ENCODE measurements at places on chromosomes 7 and 10. TPM values are rescaled to one million over a fixed set of nuclear protein-coding genes. Genes with fewer than 3 reads are reported as not detected.

- no peak for DNase-seq
Measured at GRCh38 chr10:119858063-119858462, 14.6 kb downstream of the MCMBP start.

The SPRN gene
- not detected for total RNA-seq

The SVOPL gene
- total RNA-seq, result not detected

The OLAH gene
- total RNA-seq, result not detected

- DNase-seq, result peak; percentile 78
Measured at GRCh38 chr7:98284335-98285036, 3.0 kb downstream of the BRI3 start.

- DNase-seq, result no peak
Measured at GRCh38 chr7:99027841-99028240, 116.1 kb downstream of the SMURF1 start.

DNA sequence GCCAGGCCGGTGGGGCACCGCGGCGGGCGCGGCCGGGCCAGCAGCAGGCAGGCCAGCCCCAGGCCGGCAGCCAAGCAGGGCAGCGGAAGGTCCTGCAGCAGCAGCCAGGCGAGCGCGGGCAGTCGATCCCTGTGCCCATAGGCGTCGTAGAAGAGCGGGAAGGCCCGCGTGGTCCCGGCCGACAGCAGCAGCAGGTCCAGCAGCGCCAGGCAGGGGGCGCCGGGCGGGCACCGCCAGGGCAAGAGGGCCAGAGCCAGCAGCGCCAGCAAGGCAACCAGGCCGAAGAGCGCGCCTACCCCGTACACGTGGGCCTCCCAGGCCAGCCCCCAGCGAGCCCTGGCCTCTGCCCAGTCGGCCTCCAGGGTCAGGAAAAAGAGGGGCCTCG, 8.4 kb upstream of the RBM28 start:
- no peak for DNase-seq

DNA sequence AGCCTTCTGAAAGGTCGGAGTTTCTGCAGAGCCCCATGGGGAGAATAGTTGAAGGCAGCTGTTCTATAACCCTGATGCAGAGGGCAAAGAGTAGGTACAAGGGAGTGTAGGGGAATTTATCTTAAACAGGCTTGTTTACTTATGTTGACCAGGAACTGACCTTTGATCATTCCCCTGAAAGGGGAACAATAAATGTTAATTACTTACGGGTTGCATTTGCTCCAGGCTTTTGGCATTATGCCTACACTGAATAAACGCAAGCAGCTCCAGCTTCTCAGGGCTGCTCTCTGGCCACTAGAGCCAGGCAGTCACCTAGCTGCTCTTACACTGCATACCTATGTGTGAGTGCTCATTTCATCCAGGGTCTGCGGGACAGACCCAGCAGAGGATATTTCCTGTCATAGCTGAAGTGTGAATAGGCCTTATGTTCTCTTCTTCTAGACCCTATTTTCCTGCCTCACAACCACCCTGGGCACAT, 26.9 kb upstream of the ABCA13 start:
- peak; percentile 34 for DNase-seq

The GIMAP7 gene
- not detected for total RNA-seq

GRCh38 chr10:28307267-28307666, 4.4 kb upstream of the MPP7 start:
- DNase-seq, result no peak

DNA sequence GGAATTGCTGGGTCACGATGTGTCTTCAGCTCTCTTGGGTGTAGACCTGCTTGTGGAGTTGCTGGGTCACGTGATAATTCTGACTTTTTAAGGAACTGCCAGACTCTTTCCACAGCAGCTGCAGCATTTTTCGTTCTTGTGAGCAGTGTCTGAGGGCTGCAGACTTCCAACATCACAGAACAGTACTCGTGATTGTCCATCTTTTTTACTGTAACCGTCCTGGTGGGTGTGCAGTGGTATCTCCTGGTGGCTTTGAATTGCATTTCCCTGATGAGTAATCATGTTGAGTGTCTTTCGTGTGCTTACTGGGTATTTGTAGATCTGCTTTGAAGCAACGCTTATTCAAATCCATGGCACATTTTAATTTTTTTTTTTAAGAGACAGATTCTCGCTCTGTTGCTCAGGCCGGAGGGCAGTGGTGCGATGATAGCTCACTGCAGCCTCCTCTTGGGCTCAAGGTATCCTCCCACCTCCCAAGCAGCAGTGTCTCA, 22.7 kb downstream of the INPP5A start:
- no peak for DNase-seq

The HOXA7 gene
- 2.6 TPM for total RNA-seq

GRCh38 chr7:133873187-133873586, 254.0 kb upstream of the LRGUK start:
- DNase-seq, result no peak

DNA sequence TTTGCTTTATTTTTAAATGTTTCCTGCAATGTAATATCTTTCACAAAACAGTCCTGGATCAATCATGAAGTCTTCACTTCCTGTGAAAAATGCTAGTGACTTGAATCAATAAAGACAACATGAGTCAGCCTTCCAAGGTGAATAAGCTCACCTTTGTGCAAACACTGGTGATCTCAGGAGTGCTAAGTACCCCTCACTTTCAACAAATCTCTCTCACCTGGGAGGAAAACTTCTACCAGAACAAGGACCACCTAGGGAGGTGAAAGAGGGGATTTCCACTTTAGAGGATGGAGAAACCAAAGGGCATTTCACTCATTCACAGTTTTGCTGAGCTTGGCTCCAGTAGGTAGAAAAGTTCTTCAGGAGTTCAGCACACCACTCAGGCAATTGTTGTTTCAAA, 64.8 kb downstream of the CALD1 start:
- peak; percentile 67 for DNase-seq

GRCh38 chr7:49781996-49782395, 8.6 kb downstream of the VWC2 start:
- DNase-seq, result no peak

The FAM237B gene
- not detected for total RNA-seq

DNA sequence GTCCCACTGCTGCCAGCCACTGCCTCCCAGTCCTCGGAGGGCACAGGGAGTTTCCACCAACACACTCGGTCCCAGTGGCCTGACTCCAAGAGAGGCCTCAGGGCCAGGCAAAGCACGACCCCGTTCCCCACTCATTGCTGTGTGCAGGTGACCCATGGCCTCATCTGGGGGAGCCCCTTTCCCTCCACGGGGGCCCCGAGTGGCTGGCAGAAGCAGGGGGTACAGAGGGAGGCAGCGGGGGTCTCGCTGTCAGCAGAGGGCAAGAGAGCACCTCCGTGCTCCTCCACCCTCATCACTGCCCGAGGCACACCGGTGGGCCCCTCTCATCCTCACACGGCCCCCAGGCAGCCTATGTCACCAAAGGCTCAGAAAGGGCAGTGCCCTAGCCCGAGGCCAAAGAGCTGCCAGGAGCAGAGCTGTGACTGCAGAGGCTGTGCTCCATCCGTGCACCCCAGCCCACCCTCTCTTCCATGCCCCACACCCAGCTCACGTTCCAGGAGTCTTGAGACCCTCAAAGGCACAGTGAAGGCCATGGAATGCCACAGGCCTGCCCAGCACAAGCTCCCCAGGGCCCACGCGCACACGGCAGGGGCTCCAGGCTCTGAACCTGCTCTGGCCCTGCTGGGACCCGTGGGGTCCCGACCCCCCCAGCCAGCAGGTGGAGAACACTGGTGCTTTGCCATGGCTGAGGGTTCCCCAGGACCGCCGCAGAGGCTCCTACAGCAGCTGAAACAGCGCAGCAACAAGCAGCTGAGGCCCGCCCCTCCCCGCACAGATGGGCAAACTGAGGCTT, 25.9 kb downstream of the MICALL2 start:
- DNase-seq, result no peak

DNA sequence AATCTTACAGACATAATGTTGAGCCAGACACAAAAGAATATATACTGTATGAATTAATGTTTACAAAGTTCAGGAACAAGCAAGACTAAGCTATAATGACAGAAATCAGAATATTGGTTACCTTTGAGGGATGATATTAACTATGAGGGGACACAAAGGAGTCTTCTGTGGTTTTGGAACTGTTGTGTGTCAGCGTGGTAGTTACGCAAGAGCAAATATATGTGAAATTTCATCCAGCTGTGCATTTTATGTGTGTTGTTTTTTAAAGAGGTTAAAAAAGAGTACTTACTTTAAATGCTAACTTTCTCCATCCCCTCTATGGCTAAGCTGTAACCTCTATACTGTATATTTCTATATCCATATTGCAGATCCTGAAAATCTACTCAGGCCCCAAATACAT, 14.9 kb downstream of the SLC25A28 start:
- DNase-seq, result no peak

GRCh38 chr10:43647576-43647975, 1.1 kb downstream of the ZNF32 start:
- no peak for DNase-seq

DNA sequence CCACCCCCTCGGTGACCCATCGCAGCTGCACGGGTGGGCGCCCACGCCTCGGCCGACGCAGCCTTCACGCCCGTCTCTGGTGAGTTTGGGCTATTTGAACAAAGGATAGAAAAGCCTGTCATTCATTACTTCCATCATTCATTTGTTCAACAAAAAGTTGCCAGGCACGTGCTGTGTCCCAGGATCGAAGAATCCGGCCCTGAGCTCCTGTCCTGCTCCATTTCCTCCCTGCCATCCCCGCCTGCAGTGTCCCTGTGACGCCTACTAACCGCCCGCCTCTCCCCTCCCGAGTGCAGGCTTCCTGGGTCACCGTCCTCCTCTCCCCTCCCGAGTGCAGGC, 340.1 kb downstream of the WDR37 start:
- no peak for DNase-seq

The DPYSL4 gene
- 10.9 TPM for total RNA-seq

The OR13A1 gene
- 0.04 TPM for total RNA-seq

DNA sequence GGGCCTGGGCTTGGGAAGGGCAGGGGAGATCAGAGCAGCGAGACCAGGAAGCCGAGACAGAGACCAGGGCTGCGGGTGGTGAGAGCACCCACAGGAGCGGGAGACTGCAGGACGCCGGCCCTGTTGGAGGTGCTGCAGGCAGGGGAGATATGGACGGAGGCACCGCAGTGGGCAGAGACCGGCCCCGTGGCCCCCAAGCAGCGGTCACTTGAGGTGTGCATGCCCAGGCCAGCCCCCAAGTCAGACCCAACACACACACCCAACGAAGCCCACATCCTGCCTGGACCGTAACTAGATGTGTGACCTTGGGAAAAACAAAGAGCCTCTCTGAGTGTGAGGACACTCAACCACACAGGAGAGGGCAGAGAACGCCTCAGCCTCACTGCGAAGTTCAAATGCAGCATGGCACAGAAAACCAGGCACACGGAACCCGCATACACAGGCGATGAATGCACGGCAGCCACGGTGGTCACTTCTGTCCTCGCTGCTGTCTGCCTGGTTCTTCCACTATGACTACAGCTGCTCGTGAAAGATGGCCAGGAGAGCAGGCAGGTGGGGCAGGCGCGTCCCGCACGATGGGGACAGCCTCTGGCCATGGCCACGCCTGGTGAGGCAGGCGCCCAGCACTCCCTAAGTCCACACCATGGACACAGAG, 214.7 kb downstream of the MAD1L1 start:
- no peak for DNase-seq

The CYP3A5 gene
- not detected for total RNA-seq

The CYP3A7 gene
- total RNA-seq, result not detected

The SLC39A12 gene
- not detected for total RNA-seq

DNA sequence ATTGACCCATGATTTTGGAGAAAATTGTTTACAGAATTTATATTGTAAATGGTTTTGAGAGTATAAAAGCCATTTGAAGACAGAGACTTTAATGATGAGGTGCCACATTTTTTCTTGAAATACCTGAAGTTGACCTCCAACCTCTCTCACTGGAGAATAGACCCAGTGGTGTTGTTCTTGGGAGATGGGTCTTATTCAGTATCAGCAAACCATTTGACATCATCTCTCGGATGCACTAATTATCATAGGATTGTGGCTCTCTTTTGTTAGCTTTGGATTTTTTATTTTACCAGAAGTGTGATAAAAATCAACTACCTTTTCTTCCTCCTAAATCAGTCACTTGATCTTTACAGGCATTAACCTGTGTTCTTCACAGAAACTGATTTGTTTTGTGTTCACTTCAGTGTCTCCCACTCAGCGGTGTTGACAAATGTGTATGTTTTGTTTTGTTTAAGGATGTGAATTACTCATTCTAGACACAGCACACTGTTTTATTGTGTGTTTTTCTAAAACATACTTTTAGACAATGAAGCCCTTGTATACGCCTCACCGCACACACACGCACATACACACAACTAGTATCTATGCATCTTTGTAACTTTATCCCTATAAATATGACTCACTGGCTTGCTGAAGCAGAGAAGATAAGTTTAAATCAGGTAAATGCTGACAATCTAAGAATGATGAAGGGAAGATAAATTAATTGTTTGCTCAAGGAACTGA, 455.6 kb downstream of the INHBA start:
- peak; percentile 96 for DNase-seq

- DNase-seq, result no peak
Measured at GRCh38 chr10:97358349-97358748, 23.8 kb upstream of the FRAT2 start.

GRCh38 chr7:69782917-69783684, 184.8 kb downstream of the AUTS2 start:
- no peak for DNase-seq

The AQP1 gene
- 1.2 TPM for total RNA-seq

Data from PC-3 (cell line).